Stimulated activated CD4-positive, alpha-beta T cell treated with anti-CD3 and anti-CD28 coated beads, Interleukin-12 subunit alpha, Interleukin-12 subunit beta, amount 100 ng/mL, for 24 hours (primary cell): ENCODE measurements at places on chromosomes 1 and 21.

DNA sequence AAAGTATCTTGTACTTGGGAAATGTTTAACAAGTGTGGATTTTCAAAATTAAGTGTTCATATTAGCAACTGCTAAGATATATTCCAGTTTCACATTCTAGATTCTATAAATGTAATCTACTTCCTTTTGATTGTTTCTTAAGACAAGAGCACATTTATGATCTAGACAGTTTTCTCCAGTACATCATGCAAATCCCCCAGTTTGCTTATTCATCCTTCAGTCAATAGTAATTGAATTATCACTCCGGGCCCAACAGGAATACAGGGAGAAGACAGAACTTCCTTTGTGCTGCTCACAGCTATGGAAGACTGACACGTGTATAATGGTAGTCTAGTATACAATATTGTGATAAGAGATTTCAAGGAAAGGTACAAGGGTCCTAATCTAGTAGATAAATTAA, 14.5 kb downstream of the PLA2G4A start:
- no peak for DNase-seq

DNA sequence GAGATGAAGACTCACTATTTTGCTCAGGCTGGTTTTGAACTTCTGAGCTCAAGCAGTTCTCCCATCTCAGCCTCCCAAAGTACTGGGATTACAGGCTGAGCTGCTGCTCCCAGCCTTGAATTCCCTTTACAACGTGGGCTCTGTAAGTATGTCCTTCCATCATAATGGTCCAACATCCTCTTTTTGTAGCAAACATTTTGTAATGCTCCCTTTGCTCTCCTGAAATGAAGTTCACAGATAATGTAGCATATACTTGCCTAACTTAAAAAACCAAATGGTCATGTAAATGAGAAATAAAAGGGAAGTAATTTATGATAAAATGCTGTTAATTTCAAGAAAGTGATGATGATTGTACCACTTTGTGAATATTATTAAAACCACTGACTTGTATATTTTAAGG, 30.5 kb upstream of the THEM4 start:
- no peak for DNase-seq

DNA sequence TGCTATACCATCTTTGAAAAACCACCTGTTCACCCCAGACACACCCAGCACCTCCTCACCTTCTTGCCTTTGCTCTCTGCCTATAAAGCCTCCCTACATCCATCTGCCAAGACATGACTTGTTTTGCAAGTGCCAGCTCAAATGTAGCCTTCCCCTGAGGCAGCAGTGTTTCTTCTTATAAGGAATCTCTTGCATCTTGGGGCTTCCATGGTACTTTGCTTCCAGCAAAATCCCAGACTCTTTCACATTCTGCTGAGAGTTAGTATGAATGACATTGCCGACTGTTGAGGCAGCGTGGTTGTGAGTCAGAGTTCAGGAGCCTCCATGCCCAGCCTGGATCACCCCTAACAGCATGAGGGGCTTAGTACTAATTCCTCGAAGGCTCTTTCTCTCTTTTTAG, 217.4 kb upstream of the RUNX1 start:
- DNase-seq = no peak

- no peak for DNase-seq
Observed at GRCh38 chr1:223785808-223786207, 59.9 kb downstream of the TP53BP2 start.

DNA sequence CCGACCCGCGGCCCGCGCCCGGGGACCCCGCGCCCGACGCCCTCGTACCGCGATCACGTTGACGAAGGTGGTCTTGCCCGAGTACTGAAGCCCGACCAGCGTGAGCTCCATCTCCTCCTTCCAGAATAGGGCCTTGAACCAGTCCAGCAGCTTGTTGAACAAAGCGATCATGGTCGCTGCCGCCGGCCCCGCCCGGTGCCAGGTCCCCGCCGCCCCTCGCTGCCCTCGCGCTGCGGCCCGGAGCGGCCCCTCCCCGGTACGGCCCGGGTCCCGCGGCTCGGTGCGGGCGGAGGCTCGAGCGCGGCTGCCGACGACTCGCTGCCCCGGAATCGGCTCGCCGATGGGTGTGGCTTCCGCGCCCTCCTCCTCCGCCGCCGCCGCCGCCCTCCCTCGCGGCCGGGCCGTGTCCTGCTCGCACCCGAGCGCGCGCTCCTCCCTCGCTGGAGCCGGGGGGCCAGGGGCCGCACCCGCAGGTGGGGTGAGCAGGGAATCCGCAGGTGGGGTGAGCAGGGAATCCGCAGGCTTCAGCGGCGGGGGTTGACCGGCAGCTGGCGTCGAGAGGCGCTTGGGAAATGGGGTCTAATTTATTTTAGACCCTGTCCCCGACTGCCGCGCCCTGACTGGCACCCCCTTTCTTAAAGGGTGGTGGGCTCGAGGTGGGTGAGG, at the start of gene ARL8A:
TSS of gene ARL8A (minus strand) at position 336 of the 666 bp plus-strand sequence. CDS start at position 171, 165 bp downstream.
- DNase-seq = peak; percentile 57

DNA sequence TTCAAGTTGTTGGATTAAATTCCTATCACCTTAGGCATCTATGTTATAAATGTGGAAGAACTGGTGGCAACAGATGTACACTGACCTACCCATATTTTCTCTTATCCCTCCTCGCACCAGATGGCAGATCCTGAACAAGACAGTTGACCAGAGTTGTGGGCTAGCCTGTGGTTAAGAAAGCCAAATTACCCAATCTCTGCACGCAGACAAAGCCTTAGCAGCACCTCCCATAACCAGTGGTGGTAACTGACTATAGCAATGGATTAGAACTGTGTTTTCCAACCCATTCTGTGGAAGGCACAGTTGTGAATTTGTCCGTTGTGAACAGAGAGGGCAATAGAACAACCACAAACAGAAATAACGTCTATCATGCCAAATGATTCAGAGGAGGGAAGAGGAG, 20.6 kb downstream of the ABCB10 start:
- DNase-seq = no peak

DNA sequence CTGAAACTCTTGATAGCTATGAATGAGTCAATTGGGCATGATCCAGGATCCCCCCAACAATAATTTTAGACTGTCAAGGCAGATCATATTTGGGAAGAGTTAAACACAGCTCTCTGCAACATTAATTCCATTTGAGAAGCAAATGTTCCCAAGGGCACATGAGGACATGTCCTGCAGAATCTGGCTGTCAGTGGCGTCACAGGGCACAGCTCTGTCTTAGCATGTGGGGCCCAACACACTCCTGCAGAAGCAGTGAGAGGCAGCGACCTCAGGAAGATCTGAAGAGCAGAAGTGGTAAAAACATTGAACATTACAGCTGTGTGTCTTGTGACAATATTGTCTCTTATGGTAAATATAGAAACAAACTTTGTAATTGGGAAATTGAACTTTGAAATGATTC, 197.1 kb upstream of the PBX1 start:
- no peak for DNase-seq

- no peak for DNase-seq
Observed at GRCh38 chr1:44698138-44698537, 23.6 kb downstream of the ARMH1 start.

DNA sequence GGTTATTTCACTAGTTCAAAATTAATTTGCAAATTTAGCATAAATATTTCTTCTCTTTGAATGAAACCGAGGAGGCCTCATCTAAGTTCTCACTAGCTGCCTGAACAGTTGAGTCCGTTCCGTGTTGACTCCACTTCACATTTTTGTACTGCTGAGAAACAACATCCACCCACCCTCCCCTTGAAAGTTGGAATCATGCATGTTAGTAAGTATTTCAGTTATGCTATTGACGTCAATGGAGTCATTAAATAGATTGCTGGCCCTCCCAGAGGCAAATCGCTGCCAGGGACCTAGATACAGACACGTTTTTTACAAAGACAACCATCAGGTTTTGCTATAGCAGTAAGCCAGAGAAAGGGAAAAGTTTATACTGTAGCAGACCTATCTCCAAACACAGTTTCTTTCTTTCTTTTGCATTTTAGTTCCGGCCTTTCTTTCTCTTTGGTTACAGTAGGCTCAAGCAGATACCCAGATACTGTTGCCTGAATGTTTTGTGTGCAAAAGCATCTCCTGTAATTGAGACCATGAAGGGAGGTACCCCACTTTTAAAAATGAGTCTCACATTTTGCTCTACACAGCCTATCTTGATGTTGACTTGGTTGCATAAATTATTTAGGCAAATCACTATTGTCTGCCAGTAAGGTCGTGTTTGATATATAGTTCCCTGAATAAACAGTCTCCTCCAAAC, 262.6 kb upstream of the SGIP1 start:
- no peak for DNase-seq

- DNase-seq = no peak
Observed at GRCh38 chr21:41561701-41562100, 53.7 kb upstream of the TMPRSS2 start.

DNA sequence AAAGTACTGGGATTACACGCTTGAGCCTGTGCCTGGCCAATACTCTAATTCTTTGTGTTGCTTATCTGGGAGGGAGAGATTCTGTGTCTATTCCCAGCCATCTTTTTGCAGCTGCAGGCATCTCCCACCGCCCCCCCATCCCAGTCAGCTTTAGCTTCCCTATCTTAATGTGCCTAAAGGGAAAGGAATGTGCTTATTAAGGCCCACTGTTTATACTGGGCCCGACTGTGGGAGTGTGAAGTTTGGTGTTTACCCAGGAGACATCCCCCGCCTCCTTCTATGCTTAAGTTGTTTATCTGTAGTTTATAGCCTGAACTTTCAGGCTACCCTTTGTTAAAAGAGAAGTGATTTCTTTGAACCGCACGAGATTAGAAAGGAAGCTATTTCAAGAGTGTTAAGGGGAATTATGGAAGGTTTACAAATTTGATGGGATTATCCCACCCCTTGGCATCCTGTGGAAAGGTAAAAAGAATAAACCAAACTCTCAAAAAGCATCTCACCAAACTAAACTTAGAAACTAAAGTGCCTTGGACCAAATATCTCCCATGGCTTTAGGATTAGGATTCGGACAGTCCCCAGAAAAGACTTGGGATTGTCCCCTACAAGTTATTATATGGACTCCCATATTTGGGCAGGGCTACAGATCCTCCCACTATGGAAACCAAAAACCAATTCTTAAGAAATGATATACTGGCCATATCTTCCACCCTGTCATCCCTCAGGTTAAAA, 25.5 kb upstream of the ZNF496 start:
- no peak for DNase-seq

DNA sequence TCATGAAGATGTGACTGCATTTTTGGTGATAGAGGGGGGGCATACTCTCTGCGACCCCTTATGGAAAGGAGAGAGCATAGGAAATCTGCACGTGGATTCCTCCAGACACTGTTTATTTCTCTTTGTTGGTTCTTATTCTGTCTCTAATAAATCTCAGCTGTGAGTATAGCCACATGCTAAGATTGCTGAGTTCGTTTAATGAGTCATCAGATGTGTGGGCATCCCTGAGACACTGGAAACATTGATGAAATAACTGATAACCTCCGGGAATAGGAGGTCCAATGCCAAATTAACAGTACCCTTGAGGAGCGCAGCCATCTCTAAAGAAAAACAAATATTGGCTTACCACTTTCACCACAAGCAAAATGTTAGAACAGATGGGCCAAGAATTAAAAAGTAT, 880.2 kb upstream of the NEGR1 start:
- DNase-seq = no peak

DNA sequence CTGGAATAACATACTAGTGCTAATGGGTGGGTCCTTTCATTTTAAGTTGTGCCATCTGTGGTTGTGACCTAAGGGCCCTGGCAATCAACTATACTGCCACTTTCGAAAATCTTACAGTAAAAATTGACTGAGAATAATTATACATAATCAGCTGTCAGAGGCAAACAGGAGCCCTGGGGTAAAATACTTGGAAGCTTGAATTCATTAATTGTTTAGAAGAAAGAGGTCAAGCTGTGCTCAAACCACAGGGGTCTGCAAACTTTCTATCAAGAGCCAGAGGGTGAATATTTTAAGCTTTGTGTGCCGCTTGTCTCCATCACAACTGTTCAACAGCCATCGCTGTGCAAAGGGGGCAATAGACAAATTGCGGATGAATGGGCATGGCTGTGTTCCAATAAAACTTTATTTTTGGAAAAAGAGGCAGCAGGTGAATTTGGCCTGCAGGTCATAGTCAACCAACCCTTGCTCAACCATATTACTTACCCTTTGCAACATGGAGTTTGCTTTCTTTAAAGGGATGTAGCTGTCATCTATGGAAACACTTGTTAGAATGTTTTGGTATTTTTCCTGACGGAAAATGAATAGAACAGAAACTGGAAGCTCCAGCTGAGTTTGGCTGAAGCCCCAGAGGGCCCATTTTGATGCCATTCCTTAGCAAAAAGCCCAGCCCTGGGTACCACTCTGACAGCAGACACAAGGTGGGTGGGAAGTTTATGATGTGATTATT, 35.7 kb upstream of the USP1 start:
- DNase-seq = no peak

DNA sequence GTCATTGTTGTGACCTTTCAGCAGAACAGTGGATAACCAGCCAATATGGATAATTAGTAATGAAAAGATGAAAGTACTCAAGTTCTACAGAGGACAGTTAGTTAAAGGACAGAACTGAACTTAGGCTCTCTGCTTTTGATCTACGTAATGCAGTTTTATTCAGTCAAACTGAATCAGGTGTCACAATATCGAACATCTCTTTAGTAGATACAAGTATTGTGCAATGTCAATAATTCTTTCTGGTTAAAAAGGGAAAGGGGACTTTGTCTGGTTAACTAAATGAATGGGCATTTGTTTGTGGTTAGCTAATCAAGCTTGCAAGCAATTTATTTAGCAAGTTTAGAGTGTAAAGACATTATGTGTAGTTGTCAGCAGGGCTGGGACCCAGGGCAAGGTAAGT, 562.2 kb upstream of the PTBP2 start:
- no peak for DNase-seq

GRCh38 chr21:14099570-14099969, 111.2 kb downstream of the LIPI start:
- no peak for DNase-seq

DNA sequence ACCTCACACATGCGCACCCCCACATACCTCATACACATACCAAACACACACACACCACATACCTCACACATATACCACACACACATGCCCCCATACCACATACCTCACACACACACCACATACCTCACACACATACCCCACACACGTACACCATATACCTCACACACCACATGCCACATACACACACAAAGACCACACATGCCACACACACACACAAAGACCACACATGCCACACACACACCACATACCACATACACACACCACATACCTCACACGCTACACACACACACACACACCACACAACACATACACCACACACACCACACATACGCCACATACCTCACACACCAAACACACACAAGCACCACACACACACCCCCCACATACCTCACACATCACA, 30.0 kb downstream of the HIVEP3 start:
- DNase-seq = no peak

- peak; percentile 34 for DNase-seq
Observed at GRCh38 chr1:119275145-119276134, 93.1 kb upstream of the HAO2 start.
